ENCODE measurements at places on chromosomes 11 and 22. TPM values are rescaled to one million over a fixed set of nuclear protein-coding genes. Genes with fewer than 3 reads are reported as not detected.

DNA sequence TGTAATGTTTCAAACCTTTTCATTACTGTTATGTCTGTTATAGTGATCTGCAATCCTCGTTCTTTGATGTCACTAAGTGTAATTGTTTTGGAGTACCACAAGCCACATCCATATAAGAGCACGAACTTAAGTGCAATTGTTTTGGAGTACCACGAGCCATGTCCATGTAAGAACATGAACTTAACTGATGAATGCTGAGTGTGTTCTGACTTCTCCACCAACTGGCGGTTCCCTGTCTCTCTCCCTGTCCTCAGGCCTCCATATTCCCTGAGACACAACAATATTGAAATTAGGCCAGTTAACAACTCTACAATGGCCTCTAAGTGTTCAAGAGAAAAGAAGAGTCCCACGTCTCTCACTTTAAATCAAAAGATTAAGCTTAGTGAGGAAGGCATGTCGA lies 23.5 kb downstream of the TESMIN start:
- no peak for DNase-seq

C11orf86 gene
- not detected for total RNA-seq

DNA sequence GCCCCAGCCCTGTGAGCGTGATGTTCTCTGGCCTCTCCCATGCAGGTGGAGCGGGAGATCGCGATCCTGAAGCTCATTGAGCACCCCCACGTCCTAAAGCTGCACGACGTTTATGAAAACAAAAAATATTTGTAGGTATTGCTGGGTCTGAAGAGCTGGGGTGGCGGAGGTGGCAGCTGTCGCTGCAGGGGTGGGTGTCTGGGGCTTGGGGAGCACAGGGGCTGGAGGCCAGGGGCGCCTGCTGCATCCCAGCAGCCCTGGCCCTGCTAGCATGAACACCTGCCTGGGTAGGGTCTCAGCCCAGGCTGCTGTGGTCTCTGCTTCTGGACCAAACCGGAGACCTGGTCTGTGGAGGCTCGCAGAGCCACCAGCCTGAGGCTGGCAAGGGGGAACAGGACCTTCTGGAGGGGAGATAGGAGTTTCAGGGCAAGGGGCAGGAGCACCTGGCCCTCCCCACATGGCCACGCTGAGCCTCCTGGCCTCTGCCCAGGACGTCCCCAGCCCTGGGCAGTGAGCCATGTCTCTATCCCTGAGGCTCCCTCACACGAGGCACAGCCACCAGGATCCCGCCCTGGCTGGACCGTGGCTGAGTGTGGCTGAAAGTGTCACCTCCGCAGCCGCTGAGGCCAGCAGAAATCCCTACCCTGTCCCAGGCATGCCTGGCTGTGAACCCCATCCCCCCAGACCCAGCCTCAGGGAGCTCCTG lies 48.2 kb downstream of the MOB2 start:
- DNase-seq, result no peak

DNA sequence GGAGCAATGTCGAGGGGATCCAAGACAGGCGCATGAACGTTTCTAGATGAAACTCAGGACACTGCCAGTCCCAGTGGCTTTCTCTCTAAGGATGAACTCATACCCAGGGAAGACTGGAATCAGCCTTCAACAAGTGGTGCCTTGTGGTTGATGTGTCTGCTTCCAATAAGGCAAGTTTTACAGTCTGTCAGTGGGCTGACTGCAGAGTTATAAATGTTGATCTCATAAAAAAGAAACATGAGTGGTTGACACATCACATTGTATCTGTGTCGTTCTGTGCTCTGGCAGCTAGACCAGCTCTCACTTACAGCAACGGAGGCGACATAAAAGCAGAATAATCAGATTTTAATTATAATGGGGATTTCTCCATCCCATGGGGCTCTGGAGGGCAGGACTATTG lies 96.7 kb downstream of the SNX19 start:
- no peak for DNase-seq

C11orf54 gene
- 61.6 TPM for total RNA-seq

FJX1 gene
- total RNA-seq, result 36.1 TPM

DNA sequence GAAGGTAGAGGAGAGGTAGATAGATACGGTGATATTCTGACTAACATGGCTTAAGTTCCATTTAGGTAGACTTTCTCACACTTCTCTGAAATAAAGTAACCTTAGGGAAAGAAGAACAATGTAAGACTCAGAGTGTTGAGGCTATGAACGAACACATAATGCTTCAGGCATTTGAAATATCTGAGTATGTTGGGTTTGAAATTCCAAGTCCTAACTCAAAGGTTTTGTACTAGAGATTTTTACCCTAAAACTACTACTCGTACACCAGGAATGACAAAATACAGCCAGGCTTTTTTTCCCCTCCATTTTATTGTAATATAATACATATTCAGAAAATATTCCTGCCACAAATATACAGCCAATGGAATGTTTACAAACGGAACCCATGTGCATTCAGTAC lies 592.6 kb downstream of the ETS1 start:
- peak; percentile 83 for DNase-seq

INPP5J gene
- 0.87 TPM for total RNA-seq

PANX3 gene
- total RNA-seq, result not detected

DNA sequence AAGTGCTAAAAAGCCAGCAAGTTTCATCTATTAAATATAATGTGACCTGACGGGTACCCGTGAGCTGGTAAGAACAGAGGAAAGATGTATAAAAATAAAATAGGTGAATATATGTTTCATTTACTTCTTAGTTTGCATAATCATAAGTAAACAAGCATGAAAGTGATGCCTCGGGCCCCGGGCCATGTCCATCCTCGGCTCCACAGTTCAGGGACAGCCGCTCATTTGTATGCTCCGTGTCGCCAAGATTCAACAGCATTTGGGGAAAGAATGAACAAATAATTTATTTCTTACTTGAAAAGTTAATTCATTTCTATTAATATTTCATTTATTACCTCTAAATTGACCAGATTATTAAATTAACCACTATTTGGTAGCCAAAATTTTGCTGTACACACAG lies 251.8 kb downstream of the NTM start:
- DNase-seq, result no peak

UBASH3B gene
- total RNA-seq, result 50.5 TPM

All from renal cortical epithelial cell (primary cell).